Activated B cell treated with CpG ODN at 0.5 μM for 24 hours (primary cell): ENCODE measurements at places on chromosomes 6 and 20.

DNA sequence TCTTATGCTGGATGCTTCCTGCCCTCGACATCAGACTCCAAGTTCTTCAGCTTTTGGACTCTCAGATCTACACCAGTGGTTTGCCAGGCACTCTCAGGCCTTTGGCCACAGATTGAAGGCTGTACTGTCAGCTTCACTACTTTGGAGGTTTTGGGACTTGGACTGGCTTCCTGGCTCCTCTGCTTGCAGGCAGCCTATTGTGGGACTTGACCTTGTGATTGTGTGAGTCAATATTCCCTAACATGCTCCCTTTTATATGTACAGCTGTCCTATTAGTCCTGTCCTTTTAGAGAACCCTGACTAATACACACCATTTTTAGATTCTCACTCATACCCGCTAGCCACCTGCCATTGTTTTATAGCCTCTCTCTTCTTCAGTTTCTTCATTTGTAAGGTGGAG is 382.1 kb upstream of the TSHZ2 start:
- no peaks in the 10 kb centered on the region for H3K4me1 ChIP-seq
- no peaks in the 10 kb centered on the region for H3K27me3 ChIP-seq
- H3K27ac ChIP-seq: no peak overlapping the region
- no peak for DNase-seq
- H3K4me3 ChIP-seq: no peak overlapping the region

DNA sequence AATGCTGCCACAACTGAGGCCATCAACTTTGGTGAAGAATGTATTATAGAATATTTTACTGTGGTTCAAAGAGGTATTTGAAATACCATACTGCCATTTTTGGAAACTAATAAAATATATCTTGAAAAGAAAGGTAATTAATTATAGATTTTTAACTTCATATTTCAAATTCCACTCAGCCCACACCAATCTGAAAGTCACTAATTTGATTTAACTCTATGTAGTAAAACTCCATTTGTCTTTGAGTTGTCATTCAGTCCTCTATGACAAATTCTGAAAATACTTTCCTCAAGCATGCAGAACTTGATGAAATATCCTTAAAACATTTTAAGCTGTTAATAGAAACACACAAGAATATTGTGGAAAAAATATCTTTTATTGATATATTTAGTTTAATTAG is 1196.7 kb upstream of the CITED2 start:
- H3K4me3 ChIP-seq: no peak overlapping the region
- H3K27ac ChIP-seq: no peak overlapping the region
- H3K36me3 ChIP-seq: no peaks in the 10 kb centered on the region

- H3K27ac ChIP-seq: no peak overlapping the region
- H3K36me3 ChIP-seq: no peaks in the 10 kb centered on the region
- no peaks in the 10 kb centered on the region for H3K4me1 ChIP-seq
These were observed 175.1 kb upstream of the JAG1 start for GRCh38 chr20:10848810-10849370.

DNA sequence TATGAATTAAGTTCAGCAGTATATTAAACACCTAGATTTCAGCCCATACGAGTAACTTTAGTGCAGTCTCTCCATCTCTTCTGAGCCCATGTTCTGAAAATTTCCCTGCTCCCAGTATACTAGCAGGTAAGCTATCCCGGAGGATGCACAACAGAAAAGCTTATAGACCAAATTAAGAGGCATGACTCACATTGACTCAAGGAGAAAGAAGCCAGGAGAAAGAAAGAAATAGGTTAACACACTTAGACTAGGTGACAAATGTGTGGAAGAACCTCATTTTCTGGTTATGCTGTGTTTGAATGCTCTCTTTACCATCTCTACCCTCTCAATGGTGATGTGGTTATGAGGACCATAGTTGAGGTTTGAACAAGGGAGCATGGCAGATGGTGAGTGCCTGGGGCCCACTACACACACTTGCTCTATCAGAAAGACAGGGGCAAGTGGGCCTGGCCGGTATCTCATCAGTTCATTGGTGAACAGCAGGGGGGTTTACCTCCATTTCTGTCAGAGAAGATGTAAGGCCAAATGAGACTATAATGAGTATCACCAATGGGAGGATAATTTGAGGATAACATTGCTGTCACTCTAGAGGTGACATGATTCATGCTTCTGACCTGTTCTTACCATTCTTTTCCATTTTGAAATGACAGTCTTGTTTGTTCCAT is 902.3 kb upstream of the FLRT3 start:
- H3K4me1 ChIP-seq: peaks cover 10% of the 10 kb centered on the region
- H3K27ac ChIP-seq: no peak overlapping the region
- no peaks in the 10 kb centered on the region for H3K36me3 ChIP-seq
- no peaks in the 10 kb centered on the region for H3K27me3 ChIP-seq
- no peak for DNase-seq

GRCh38 chr20:58762120-58762519 is 69.5 kb downstream of the NPEPL1 start:
- no peaks in the 10 kb centered on the region for H3K36me3 ChIP-seq
- peaks cover 28% of the 10 kb centered on the region for H3K27me3 ChIP-seq
- no peak for DNase-seq
- no peak overlapping the region for H3K4me3 ChIP-seq
- H3K4me1 ChIP-seq: no peaks in the 10 kb centered on the region

- no peak overlapping the region for H3K27ac ChIP-seq
- H3K4me1 ChIP-seq: no peaks in the 10 kb centered on the region
- H3K27me3 ChIP-seq: no peaks in the 10 kb centered on the region
- H3K36me3 ChIP-seq: peaks cover 10% of the 10 kb centered on the region
These were observed 18.7 kb downstream of the ZNF391 start for GRCh38 chr6:27407153-27407814.

GRCh38 chr20:19794941-19795340 is 36.9 kb downstream of the RIN2 start:
- DNase-seq: no peak
- peaks cover 2% of the 10 kb centered on the region for H3K27me3 ChIP-seq
- no peak overlapping the region for H3K27ac ChIP-seq

DNA sequence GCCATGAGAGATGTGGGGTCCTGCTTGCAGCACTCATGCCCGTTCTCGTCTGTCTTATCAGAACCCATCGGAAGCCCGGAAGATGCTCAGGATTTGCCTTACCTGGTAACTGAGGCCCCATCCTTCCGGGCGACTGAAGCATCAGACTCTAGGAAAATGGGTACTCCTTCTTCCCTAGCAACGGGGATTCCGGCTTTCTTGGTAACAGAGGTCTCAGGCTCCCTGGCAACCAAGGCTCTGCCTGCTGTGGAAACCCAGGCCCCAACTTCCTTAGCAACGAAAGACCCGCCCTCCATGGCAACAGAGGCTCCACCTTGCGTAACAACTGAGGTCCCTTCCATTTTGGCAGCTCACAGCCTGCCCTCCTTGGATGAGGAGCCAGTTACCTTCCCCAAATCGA is 8.3 kb downstream of the PI16 start:
- DNase-seq: peak; percentile 74
- peak overlapping the region; percentile 67 for H3K4me3 ChIP-seq
- H3K36me3 ChIP-seq: peaks cover 16% of the 10 kb centered on the region
- H3K27me3 ChIP-seq: no peaks in the 10 kb centered on the region
- peak overlapping the region; percentile 88 for H3K27ac ChIP-seq
- H3K4me1 ChIP-seq: peaks cover 30% of the 10 kb centered on the region

DNA sequence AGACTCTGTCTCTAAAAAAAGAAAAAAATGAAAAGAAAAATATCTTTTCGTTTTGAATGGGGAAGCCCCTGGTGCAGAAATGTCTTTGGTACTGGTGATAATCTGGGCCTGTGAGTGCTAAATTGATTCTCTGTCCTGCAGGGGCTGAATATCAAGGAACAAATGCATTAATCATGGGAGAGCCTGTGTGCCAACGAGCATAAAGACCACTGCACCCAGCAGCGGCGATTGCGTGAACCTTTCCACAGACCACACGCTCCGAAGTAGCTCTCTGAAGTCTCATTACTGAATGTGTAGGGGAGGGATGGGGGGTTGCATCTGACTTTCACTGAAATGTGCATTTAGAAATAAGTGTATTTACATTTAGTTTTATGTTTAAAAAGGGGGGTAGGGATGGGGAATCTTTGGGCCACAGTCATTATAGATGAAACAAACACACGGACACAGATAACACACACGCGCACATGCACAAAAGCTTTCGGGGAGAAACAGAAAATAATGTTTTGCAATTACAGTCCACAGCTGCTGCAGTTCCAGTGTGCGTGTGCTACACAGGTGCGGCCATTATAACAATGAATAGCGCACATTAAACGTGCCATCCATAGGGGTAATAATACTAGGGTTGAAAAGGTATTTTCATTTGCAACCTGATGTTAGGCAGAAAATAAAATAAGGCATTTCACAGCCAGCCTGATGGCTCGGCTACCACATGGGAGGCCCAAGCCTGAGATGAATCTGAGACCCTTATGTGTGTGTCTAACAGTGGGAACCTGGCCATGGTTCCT is 154.0 kb downstream of the MBOAT1 start:
- no peak overlapping the region for H3K4me3 ChIP-seq
- H3K27ac ChIP-seq: no peak overlapping the region
- H3K27me3 ChIP-seq: no peaks in the 10 kb centered on the region
- no peak for DNase-seq

DNA sequence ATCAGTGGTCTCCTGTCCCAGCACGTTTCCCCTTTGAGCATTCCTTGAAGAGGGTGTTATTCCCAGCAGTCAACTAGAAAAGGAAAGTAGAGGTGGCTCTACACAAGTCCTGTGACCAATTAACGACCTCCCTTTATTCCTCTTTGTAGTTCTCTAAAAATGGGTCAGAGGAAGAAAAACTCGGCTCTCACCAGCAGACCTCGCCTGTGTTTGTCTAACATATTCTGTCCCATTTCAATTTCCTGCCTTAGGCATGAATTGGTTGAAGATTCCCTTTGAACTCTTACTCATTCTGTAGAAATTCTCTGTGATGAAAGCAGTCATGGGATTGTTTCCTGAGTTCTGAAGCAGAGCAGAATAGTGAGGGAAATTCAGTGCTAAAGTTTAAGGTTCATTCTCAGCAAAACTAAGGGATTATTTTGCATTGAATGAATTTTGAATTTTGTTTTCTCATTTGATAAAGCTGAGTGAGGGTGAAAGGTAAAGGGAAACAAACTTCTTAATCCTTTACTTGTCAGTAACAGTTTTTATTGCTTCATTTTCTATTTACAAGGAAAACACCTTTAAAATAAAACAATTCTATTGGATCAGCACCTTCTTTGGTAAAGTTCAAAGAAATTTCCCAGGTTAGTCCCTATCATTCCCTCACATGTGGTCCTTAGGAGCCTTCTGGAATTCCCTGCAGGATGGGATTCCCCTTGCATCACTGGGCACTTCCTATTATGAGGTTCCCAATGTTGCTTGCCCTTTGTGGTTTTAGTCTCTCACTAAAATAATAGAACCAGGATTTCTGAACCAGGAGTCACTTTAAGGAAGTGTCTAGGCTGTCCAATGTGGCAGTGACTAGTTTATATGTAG is 105.8 kb downstream of the SLX4IP start:
- H3K36me3 ChIP-seq: no peaks in the 10 kb centered on the region
- no peaks in the 10 kb centered on the region for H3K27me3 ChIP-seq
- no peak overlapping the region for H3K4me3 ChIP-seq

DNA sequence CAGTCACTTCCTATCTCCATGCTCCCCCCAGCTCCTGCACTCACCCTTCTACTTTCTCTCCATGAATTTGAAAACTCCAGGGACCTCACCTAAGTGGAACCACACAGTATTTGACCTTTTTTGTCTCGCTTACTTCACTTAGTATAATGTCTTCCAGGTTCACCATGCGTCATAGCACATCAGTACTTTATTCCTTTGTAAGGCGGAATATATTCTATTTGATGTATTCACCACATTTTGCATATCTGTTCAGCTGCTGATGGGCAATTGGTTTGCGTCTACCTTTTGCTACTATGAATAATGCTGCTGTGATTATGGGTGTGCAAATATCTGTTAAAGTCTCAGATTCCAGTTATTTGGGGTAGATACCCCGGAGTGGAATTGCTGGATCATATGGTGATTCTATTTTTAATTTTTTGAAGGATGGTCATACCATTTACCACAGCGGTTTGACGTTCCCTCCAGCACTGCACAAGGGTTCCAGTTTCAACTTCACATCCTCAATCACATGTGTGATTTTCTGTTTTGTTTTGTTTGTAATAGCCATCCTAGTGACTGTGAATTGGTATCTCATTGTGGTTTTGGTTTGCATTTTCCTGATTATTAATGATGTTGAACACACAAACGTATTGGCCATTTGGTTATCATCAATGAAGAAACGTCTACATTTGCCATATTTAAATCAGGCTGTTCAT is 20.3 kb upstream of the SYNDIG1 start:
- H3K27me3 ChIP-seq: no peaks in the 10 kb centered on the region
- H3K36me3 ChIP-seq: no peaks in the 10 kb centered on the region
- DNase-seq: no peak
- no peak overlapping the region for H3K27ac ChIP-seq
- no peaks in the 10 kb centered on the region for H3K4me1 ChIP-seq

DNA sequence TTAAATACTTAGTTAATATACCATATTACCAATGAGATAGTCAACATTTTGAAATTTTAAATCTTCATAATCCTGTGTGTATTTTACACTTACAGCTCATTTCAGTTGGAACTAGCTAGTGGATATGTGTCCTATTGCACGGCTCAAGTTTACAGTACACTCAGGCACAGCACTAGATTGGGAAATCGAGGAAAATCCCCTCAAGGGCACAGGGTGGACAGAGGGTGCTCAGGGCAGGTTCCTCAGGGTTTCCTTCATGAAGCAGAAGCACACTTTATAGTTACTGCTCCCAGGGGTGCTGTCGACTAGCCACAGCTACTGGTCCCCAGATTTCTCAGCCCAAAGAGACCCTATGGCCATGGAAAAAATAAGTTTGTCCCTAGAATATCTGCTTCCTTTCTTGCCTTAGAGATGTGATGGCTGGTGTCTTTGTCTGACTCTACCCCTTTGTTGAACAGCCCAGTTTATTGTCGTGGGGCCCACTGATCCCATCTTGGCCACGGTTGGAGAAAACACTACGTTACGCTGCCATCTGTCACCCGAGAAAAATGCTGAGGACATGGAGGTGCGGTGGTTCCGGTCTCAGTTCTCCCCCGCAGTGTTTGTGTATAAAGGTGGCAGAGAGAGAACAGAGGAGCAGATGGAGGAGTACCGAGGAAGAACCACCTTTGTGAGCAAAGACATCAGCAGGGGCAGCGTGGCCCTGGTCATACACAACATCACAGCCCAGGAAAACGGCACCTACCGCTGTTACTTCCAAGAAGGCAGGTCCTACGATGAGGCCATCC is 1.5 kb downstream of the BTN2A1 start:
- peak overlapping the region; percentile 19 for H3K27ac ChIP-seq
- H3K27me3 ChIP-seq: no peaks in the 10 kb centered on the region
- DNase-seq: no peak
- peaks cover 64% of the 10 kb centered on the region for H3K36me3 ChIP-seq
- peaks cover 77% of the 10 kb centered on the region for H3K4me1 ChIP-seq

- DNase-seq: no peak
- H3K36me3 ChIP-seq: no peaks in the 10 kb centered on the region
- H3K27ac ChIP-seq: no peak overlapping the region
- H3K27me3 ChIP-seq: peaks cover 8% of the 10 kb centered on the region
- no peak overlapping the region for H3K4me3 ChIP-seq
These were observed 37.9 kb upstream of the MAS1 start for GRCh38 chr6:159852877-159853276.
